ENCODE measurements at places on chromosomes 4 and X. TPM values are rescaled to one million over a fixed set of nuclear protein-coding genes. Genes with fewer than 3 reads are reported as not detected.

The MAGEC3 gene
- total RNA-seq: not detected

The PRDM8 gene
- 0.49 TPM for total RNA-seq

The TBC1D1 gene
- 187 TPM for total RNA-seq

The PCDH18 gene
- 2.8 TPM for total RNA-seq

The TRIM75 gene
- not detected for total RNA-seq

The CYSLTR1 gene
- total RNA-seq: not detected

The SUPT20HL2 gene
- total RNA-seq: not detected

The CXorf49 gene
- not detected for total RNA-seq

The POU4F2 gene
- not detected for total RNA-seq

The MAOB gene
- 7.6 TPM for total RNA-seq

The TXK gene
- 0.13 TPM for total RNA-seq

The MAGEC2 gene
- total RNA-seq: not detected

The ARL9 gene
- 1.6 TPM for total RNA-seq

The UGT8 gene
- total RNA-seq: 7.2 TPM

The PRAF2 gene
- 35.4 TPM for total RNA-seq

The DCAF8L2 gene
- total RNA-seq: not detected

The MAGED4B gene
- 15.8 TPM for total RNA-seq

The ARHGAP36 gene
- total RNA-seq: not detected

The NUDT10 gene
- 4.2 TPM for total RNA-seq

The CCDC110 gene
- total RNA-seq: 1.1 TPM

The CENPE gene
- 11.2 TPM for total RNA-seq

The SPANXN4 gene
- total RNA-seq: not detected

The PCYT1B gene
- total RNA-seq: 0.51 TPM

The GRIA2 gene
- total RNA-seq: not detected

The LDB2 gene
- 3.2 TPM for total RNA-seq

The CPE gene
- total RNA-seq: 29.4 TPM

The HPSE gene
- 1.3 TPM for total RNA-seq

The NLGN4X gene
- 1.0 TPM for total RNA-seq

The FAM133A gene
- not detected for total RNA-seq

The DOK7 gene
- 8.6 TPM for total RNA-seq

The GPRASP1 gene
- total RNA-seq: 0.38 TPM

The SLC2A9 gene
- 0.81 TPM for total RNA-seq

The RAI2 gene
- under 0.01 TPM for total RNA-seq

The SH3D19 gene
- total RNA-seq: 19.1 TPM

The GIMD1 gene
- not detected for total RNA-seq

The EFHC2 gene
- total RNA-seq: 0.33 TPM

The FATE1 gene
- total RNA-seq: not detected

The UGT2B15 gene
- not detected for total RNA-seq

The TMPRSS11F gene
- total RNA-seq: not detected

The CXCL3 gene
- total RNA-seq: 1.6 TPM

The GAGE12C gene
- total RNA-seq: not detected

The NUP62CL gene
- 1.8 TPM for total RNA-seq

The ODAM gene
- not detected for total RNA-seq

The NEIL3 gene
- total RNA-seq: 0.76 TPM

The GAGE12H gene
- total RNA-seq: not detected

The FRG2 gene
- not detected for total RNA-seq

The MID1IP1 gene
- total RNA-seq: 57.0 TPM

The IQCM gene
- total RNA-seq: not detected

The ANOS1 gene
- 1.6 TPM for total RNA-seq

The GRPR gene
- not detected for total RNA-seq

The MAGED4 gene
- 82.9 TPM for total RNA-seq

The AADAT gene
- total RNA-seq: 10.0 TPM

The SPANXA1 gene
- not detected for total RNA-seq

Data from mesangial cell (primary cell).